Activated B cell treated with CpG ODN at 0.5 μM for 24 hours (primary cell): ENCODE measurements at places on chromosomes 16 and 17. TPM values are rescaled to one million over a fixed set of nuclear protein-coding genes. Genes with fewer than 3 reads are reported as not detected.

The KRT40 gene
- total RNA-seq, result not detected in 2 replicates

The TMEM92 gene
- not detected in 2 replicates for total RNA-seq

The KRTAP4-3 gene
- total RNA-seq, result not detected in 2 replicates

The PITPNM3 gene
- 0.69 and 1.1 TPM in 2 replicates for total RNA-seq

The METTL22 gene
- total RNA-seq, result 36.4 and 49.6 TPM in 2 replicates

The MYO15A gene
- 0.73 and 1.3 TPM in 2 replicates for total RNA-seq

The SEPTIN12 gene
- total RNA-seq, result not detected in 2 replicates

The PCTP gene
- 8.0 and 9.0 TPM in 2 replicates for total RNA-seq

The TEX19 gene
- total RNA-seq, result not detected in 2 replicates

The ST6GALNAC2 gene
- total RNA-seq, result not detected in 2 replicates

The DPEP3 gene
- 0.29 and 0.38 TPM in 2 replicates for total RNA-seq

The WNK4 gene
- total RNA-seq, result 0.10 and 0.29 TPM in 2 replicates

The ARL2BP gene
- 27.1 and 29.4 TPM in 2 replicates for total RNA-seq

The DRC3 gene
- not detected in 2 replicates for total RNA-seq

The PRR11 gene
- 2.4 and 4.8 TPM in 2 replicates for total RNA-seq

The C16orf89 gene
- not detected in 2 replicates for total RNA-seq

The TPSG1 gene
- not detected in 2 replicates for total RNA-seq

The HAS3 gene
- 0.71 and 0.82 TPM in 2 replicates for total RNA-seq

The MRPS34 gene
- total RNA-seq, result 60.9 and 65.1 TPM in 2 replicates

The HS3ST4 gene
- not detected in 2 replicates for total RNA-seq

The USP10 gene
- total RNA-seq, result 138 and 147 TPM in 2 replicates

The VASN gene
- 0.11 and 0.15 TPM in 2 replicates for total RNA-seq

The ACSM2B gene
- total RNA-seq, result not detected in 2 replicates

The KCNH6 gene
- not detected in 2 replicates for total RNA-seq

The SOX9 gene
- 0.07 TPM in 2 replicates for total RNA-seq

The MOSMO gene
- 14.3 and 21.3 TPM in 2 replicates for total RNA-seq

The ARL16 gene
- 30.7 and 33.3 TPM in 2 replicates for total RNA-seq

The LPO gene
- total RNA-seq, result not detected in 2 replicates

The SULT1A1 gene
- 2.1 and 3.3 TPM in 2 replicates for total RNA-seq

The KRTAP4-5 gene
- not detected in 2 replicates for total RNA-seq

The TMEM235 gene
- total RNA-seq, result not detected in 2 replicates

The BCO1 gene
- not detected in 2 replicates for total RNA-seq

The KRTAP3-1 gene
- not detected in 2 replicates for total RNA-seq

The MYO15B gene
- total RNA-seq, result 207 and 264 TPM in 2 replicates

The TAOK2 gene
- total RNA-seq, result 30.5 and 36.1 TPM in 2 replicates

The ASPHD1 gene
- 0.12 TPM in 1 of 2 replicates, not detected in the other for total RNA-seq

The ATP6V0A1 gene
- 71.5 and 75.6 TPM in 2 replicates for total RNA-seq

The MT1F gene
- total RNA-seq, result 21.4 and 22.8 TPM in 2 replicates

The KRT31 gene
- total RNA-seq, result not detected in 2 replicates

The SPNS1 gene
- total RNA-seq, result 26.6 and 29.2 TPM in 2 replicates

The ABCC12 gene
- not detected in 2 replicates for total RNA-seq

The CRYM gene
- 4.2 and 4.5 TPM in 2 replicates for total RNA-seq

The RSKR gene
- total RNA-seq, result 21.0 and 26.8 TPM in 2 replicates
